ENCODE measurements at places on chromosomes 12 and 14.

DNA sequence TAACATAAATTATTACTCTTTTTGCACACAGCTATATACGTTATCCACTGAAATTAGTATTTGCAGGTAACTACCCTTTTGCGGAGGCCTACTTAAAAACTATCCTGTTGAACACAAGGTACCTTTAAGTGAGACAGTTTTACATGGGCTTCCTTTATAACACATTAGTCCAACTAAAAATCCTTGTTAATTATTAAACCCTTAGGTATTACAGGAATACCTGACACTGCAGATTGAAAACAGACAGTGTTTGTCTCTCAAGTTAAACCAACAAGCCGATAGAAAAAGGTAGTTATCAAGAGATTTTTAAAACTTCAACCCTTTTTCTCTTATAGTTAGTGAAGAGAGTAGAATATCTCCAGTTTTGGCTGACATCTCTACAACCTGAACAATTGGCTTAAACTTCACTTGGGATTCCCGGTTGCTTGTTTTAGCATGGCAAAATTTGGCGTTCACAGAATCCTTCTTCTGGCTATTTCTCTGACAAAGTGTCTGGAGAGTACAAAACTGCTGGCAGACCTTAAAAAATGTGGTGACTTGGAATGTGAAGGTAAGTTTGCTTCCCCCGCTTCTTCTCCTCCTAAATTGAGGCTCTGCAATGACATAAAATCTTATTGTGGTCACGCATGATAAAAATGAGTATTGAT lies at the start of gene MIA2:
Gene MIA2, plus strand, starts transcription at position 236 of the 647 bp plus-strand sequence. Its CDS starts 200 bp downstream, at position 436.
- no peak for DNase-seq

DNA sequence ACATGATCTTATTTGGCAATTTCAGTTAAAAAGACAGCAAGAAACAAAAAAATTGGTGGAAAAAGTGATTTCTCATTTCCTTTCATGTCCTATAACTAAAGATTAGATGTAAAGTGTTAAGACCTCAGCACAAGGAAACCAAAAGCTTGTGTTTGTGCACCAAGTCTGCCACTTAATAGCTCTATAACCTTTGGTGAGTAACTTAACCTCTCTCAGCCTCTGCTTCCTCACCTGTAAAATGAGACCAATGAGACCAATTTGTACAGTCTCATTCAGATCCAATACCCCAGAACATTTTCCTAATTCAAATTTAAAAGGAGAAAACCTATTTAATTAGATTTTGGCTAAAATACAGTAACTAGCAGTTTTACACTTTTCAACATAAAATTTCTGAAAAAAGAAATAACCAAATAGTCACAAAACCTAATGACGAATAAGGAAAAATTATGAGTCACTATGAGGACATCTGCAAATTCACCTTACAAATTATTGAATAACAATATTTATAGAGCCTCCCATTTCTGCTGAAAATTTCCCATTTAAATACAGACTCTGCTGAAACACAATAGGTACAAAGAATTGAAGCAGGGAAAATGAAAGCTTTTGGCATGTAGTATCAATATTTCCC lies 71.1 kb downstream of the EPS8 start:
- no peak for DNase-seq

- DNase-seq: no peak
Measured at GRCh38 chr12:67892259-67893021, 96.8 kb upstream of the IFNG-AS1 start.

GRCh38 chr12:110042264-110042663 lies 6.1 kb downstream of the C12orf76 start:
- DNase-seq: no peak

GRCh38 chr12:115320967-115321366 lies 637.0 kb upstream of the TBX3 start:
- DNase-seq: no peak

- DNase-seq: no peak
Measured at GRCh38 chr12:113443030-113443539, 20.9 kb downstream of the SDSL start.

DNA sequence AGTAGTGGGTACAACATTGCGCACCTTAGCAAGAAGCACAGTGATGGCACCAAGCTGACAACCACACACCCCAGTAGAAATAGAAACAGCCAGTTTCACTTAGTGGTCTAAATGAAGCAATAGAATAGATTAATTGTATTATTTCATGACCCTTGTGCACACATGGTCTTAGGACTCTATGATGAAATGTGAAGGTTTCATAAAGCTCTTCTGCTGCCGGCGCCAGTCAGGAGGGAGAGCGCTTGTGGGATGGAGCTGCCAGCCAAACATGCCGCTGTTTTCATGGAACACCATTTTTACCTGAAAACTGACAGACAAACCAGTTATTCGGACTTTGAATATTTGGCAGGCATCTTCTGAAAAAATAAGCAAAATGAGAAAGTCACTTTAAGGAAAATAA lies 100.0 kb downstream of the PPP2R5C start:
- DNase-seq: no peak

- no peak for DNase-seq
Measured at GRCh38 chr14:80978403-80978802, 23.0 kb downstream of the TSHR start.

DNA sequence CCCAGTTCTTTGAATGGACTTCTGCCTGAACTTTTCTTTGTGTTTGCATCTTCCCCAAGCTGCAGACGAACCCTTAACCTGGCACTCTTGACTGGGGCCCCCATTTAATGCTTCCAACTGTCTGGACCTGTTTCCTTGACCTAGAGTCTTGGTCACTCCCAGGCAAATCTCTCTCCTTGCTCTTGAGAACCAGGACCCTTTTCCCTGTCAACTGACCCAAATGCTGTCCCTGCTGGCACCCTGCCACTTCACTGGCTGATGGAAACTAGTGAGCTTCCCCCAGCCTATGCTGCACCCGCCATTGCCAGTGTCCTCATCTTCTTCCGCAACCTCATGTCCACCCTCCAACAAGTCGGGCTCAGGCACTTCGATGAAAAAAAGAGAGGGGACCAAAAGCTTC lies 79.5 kb downstream of the PRIMA1 start:
- DNase-seq: no peak

- no peak for DNase-seq
Measured at GRCh38 chr14:20294636-20295035, 11.1 kb downstream of the TTC5 start.

- no peak for DNase-seq
Measured at GRCh38 chr12:109678719-109679118, 34.9 kb upstream of the FAM222A start.

GRCh38 chr14:100585448-100586152 lies 1.6 kb downstream of the BEGAIN start:
- no peak for DNase-seq

- DNase-seq: no peak
Measured at GRCh38 chr12:52173526-52173925, 18.3 kb downstream of the KRT80 start.

GRCh38 chr12:42846782-42847181 lies 257.2 kb upstream of the PRICKLE1 start:
- DNase-seq: peak; percentile 22

DNA sequence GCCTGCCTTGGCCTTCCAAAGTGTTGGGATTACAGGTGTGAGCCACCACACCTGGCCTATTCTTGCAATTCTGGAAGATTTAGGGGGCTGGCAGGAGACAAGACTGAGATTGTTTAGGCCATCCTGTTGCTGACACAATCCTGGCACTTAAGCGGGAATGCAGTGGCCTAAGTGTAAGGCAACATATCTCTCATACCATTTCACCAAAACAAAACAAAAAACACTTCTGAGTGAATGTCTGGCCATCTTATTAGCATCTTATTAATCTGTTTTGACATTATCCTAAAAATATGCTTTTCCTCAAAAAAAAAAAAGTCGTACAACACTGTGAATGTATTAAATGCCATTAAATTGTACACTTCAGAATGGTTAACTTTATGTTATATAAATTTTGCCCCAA lies 67.6 kb downstream of the DENND5B start:
- DNase-seq: no peak

DNA sequence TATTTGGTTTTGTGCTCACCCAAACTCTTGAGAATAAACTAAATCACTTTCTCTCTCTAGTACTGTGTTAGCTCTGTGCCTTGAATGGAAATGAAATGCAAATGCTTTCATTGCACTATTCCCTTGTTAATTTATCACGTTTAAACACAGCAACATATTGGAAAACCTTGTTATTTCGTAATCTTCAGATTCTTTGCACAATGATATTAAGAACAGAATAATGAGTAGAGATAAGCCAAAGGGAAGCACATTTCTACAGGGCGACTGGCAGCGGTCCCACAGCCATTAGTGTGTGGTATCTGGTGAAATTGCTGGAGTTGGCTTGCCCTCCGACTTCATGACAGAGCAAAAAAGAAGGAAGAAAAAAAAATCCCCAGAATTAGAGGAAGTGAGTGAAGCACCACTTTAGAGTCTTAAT lies 166.1 kb upstream of the E2F7 start:
- peak; percentile 89 for DNase-seq

DNA sequence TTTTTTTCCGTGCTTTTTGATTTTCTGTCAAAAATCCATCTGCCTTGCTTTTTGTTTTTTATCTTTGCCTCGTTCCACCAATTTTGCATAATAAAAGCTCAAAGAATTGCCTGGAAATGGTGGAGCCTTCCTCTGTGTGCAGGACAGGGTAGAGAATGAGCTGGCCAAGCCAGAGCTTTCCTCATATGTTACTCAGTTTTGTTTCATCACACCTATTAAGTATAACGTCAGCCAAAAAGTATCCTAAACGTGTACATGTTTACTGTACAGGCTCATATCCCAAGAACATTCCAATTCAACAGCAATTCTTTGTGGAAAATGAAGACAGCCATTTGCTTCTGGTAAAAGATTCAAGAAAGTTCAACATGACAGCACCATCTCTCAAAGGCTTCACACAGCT lies 191.2 kb upstream of the LMNTD1 start:
- no peak for DNase-seq

DNA sequence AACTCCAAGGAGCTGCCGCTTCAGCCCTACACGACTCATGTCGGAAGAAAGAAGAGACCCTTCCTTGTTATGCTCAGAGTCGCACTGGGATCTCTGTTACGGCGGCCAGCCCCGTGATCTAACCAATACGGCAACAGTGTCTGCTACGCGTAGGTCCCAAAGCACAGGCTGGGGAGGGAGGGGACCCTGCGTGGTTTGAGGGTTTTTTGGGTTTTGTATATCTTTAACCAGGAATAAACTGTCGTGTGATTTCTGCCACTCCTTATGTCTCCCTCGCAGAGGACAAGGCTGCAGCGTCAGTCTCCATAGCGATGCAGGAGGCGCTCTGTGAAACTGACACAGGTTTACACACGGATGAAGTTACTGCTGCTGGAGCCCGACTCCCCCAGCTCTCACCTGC lies 60.0 kb upstream of the DIO3 start:
- no peak for DNase-seq

DNA sequence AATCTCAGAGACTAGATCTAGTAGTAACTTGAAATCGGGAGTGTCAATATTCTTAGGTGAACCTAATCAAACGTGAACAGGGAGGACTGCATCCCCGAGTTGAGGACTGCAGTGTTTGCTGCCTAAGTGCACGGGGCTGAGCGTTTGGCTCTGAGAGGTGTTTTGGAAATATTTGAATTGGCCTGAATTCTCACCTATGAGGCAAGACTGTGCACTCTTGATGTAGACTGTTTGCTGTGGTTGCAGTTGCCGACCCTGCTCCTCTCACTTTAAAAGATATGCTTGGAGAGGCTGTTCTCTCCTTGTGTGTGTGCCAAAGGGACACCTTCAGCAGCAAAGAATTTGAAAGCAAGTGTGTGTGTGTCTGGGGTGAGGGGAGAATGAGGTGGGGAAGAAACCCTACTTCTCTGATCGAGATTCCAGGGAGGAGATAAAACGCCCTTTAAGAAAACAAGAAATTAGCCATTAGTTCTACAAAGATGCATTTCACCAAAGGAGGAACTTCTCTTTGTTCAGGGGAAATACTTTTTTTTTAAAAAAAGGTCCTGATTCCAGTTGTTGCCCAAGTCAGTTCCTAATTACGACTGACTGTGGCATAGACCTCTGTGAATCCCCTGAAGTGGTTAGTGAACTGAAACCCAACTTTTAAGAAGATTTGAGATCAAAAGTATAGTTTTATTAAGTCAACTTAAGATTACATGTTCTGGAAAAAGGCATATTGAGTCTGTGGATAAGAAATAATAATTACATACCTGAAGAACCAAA lies 106.6 kb downstream of the DYRK2 start:
- no peak for DNase-seq

DNA sequence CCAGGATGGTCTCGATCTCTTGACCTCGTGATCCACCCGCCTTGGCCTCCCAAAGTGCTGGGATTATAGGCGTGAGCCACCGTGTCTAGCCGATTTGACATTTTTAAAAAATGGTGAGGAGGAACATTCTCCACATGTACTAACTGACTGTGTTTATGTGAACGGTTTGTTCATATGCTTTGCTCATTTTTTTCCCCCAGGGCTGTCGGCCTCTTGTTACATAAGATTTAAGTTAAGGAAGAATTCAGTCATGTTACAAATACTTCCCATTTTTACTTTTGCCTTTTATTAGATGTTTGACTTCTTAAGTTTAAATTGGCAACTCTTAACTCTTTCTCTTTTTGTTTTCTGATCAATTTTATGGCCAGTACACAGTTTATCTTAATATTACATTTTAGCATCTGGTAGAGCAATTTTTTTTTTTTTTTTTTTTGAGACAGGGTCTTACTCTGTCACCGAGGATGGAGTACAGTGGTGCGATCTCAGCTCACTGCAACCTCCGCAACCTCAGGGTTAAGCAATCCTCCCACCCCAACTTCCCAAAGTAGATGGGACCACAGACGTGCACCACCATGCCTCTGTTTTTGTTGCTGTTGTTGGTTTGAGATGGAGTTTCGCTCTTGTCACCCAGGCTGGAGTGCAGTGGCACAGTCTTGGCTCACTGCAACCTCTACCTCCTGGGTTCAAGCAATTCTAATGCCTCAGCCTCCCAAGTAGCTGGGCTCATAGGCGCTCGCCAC lies 9.6 kb downstream of the GNS start:
- no peak for DNase-seq

DNA sequence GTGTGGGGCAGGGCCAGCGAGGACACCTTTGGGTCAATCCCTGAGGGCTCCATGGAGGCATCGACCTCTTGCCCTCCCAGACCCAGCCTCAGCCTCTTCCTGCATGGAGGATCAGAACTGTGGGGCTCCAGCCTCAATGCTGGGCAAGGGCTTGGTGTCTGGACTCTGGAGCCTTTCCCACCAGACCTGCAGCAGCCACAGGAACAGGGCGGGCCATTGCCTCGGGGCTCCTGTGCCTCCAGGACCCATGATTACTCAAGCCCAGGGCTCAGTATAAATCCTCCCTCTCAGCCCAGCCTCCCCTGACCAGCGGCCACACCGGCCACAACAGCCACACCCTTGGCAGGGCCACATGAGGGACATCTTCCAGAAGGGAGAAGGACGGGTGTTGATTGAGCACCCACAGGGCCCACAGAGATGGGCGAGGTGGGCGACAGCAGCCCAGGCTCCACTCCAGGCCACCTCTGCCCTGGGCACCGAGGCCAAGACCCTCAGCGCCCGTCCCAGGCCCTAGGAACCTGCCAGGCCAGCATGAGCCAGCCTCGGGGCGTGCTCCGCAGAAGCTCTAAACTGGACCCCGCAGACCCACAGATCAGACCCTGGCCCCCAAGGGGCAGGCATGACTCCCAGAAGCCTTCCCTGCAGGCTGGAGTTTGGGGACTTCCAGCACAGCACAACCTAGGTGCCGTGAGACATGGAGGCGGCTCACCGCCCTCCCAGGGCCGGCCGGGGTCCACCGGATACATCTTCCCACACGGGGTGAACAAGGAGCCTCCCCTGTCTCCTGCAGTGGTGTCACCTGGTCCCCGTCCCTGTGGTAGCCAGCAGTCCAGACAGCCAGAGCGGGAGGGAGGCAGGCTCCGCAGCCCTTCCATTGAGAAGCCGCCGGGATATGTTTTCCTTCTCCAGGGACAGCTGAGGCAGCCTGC lies 25.1 kb downstream of the NCOR2 start:
- no peak for DNase-seq

All from fibroblast of upper back skin (primary cell).